SHP77 (cell line): ENCODE measurements at places on chromosomes 3 and 15.

DNA sequence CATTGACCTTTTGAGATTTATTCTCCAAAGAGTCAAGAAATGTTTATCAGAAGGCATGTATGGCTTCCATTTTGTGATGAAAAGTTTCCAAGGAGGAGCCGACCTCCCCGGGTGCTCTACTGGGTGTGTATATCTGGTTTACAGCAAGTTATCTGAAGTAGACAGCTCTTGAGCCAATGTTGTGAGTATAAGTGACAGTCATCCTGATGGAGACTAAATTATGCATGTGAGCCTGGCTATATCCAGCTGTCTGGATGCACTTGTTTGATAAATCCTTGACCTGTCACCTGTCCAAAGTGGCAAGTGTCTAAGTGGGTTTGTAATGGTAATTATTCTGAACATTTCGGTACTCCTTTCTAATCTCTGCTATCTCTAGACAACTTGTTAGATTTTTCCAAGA lies 142.2 kb downstream of the NR2F2 start:
- no peak for DNase-seq

DNA sequence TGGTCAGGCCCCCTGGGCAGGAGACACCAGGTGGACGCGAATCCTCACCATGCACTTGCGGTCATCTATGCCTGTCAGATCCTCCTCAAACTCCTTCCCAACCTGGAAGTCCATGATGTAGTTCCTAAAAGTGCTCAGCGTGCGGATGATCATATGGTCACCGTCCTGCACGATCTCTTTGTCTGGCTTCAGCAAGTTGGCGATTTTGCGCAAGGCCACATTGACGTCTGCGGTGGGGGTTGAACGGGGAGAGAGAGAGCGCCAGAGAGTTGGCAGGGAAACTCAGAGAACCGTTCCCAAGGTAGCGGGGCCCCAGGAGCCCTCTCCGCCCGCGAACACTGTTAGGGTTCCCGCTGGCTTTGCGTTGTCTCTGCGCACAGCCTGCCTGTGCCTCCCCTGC lies 809 bp downstream of the RBP1 start:
- no peak for DNase-seq

DNA sequence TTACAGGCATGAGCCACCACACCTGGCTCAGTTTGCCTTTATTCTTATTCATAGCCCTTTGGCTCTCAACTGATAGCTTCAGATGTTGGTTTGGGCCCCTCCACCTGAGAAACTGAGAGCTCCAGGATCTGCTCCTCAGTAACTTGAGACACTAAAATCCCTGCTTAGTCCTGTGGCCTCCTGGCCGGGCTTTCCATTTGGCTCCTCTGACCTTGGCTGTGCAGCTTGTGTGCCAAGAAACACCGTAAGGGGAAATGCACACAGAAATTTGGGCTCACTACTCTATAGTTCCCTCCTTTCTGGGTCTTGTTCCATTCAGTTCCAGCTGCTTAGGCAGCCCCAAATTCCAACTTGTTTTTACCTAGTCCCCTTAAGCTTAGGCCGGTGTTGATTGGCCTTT lies 24.9 kb downstream of the NIPA2 start:
- no peak for DNase-seq

DNA sequence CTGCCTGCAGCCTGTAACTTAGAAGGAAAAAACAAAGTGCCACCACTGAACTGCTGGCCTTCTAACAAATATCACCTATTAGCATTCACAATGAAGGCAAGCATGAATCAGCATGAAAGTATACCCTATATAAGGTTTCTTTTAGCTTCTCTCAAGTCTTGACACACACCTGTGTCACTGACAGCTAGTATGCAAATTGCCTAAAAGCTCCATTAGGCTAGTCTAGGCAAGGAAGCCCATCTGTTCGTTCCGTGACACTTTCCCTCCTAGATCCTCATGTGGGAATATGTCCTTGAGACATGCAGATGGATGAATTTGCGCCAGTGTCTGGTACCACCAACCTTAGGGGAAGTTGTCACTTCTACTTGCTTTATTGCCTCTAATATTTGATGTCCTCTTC lies 129.3 kb downstream of the RBMS3 start:
- DNase-seq = no peak

GRCh38 chr3:119779731-119780383 lies 2.0 kb upstream of the NR1I2 start:
- no peak for DNase-seq

- DNase-seq = peak; percentile 32
These were observed 89.8 kb downstream of the LRRC3B start for GRCh38 chr3:26712211-26713026.

GRCh38 chr3:149958171-149958796 lies 12.4 kb downstream of the PFN2 start:
- no peak for DNase-seq

DNA sequence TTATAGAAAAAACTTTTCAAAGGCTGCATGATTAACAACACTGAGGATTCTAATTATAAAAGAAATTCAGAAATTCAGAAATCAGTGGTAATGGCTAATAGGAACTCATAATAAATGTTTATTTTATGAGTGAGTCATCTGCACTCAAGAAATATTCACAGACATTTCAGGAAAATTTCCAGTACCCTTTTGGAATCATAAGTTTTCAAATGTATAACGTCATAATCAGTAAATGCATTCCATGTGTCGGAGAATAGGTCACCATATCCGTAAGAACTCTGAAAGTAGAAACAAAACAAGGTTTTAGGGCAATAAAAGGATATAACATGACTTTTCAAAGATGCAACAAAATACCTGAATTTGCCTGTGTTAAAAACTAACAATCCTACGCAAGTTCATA lies 24.7 kb downstream of the EOGT start:
- DNase-seq = no peak

GRCh38 chr15:33226559-33227181 lies 32.2 kb upstream of the FMN1 start:
- peak; percentile 20 for DNase-seq

DNA sequence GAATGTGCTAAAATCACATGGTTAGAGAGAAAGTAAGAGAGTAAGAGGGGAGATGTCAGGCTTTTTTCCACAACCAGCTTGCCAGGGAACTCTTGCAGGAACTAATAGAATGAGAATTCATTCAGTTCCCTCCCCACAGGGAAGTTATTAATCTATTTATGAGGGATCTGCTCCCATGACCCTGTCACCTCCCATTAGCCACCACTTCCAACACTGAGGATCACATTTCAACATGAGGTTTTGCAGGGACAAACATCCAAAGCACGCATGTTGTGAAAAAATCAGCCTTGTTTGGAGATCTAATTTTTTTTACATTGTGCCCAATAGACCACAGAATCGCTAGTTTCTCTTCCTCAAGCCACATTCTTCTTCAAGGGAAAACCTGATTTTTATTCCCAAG lies 904.0 kb downstream of the TBL1XR1 start:
- no peak for DNase-seq

DNA sequence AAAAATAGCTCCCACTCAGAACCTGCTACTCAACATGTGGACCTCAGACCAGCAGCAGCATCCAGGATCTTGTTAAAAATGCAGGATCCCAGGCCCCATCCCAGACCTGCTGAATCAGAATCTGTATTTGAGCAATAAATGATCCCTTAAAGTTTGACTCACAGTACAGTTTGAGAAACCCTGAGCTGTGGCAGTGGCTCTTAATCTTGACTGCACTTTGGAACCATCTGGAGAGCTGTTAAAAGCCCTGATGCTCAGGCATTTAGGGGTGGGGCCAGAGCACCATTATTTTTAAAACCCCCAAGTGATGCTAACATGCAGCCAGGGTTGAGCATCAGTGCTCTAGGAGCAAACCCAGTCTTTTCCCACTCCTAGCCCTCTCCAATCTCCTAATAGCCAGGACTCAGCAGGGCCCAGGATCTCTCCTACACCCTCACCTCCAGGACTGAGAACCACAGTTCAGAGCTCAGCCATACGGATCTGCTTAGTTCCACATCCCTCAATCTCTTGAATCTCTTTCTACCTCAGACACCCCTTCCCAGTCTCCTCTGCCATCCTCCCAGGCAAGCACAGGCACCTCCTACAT lies 10.2 kb downstream of the RFTN1 start:
- no peak for DNase-seq

- no peak for DNase-seq
These were observed 801.6 kb downstream of the CADM2 start for GRCh38 chr3:85760342-85760741.

GRCh38 chr3:117786349-117786748 lies 1076.8 kb downstream of the TUSC7 start:
- no peak for DNase-seq

DNA sequence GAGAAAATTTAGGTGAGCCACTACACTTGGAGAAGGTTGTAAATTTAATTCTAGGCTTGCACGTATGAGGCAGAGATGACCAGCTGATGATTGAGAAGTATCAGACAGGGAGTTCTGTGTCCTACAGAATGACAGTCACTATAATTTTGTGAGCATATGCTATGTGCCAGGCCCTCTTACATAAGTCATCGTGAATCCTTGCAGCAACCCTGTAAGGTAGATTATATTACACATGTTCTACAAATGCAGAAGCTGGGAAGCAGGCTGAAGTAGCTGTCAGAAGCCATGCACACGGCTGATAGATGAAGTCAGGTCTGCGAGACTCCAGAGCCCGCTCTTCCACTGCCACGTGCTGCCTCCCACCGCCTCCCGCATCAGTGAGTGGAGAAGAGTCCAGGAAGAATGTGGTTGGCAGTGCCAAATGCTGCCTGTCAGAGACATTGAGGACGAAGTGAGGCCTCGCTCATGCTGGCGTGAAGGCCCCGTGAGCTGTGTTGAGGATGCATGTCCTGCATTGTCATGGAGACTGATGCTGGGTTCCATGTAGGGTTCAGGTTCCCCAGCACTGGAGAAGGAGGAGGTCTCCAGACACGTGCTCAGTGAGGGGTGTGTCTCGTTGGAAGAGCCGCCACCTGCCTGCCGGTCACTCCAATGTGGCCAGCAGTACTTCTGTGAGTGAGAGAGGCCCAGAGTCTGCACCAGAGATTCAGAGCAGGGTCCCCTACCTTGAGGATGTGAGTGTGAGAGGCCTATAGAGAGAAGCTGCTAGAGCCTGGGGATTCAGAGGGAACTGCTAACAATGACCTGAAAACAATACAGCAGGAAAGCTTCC lies 123.3 kb upstream of the PLXNA1 start:
- peak; percentile 26 for DNase-seq

DNA sequence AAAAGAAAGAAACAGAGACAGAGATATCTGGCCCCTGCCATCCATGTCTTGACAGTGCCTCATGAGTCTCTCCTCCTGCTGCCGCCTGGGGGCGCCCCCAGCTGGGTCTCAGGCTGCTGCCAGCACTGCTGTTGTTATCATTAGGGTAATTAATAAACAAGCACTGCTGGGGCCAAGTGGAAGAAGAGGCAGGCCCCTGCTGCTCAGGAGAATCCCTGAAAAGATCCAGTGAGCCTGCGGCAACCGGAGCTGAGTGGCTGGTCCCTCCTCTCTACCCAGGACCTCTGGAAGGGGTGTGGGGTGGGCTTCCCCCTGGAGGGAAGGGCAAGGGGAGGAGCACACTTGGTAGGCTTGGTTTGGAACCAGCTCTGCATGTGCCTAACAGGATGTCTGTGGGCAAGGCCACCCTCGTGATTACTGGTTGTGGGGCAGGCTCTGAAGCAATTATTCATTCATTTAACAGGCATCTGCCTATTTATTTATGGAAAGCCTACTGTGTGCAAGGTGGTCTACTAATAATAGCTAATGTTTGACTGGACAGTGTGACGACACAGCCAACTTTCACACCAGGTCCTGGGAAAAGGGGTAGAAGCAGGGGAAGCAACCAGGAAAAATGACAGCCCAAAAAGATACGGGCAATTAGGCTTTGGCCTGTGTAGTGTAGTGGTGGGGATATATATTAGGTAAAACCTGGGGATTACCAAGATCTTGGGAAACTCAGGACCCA lies 1.2 kb upstream of the TYRO3 start:
- DNase-seq = peak; percentile 66

DNA sequence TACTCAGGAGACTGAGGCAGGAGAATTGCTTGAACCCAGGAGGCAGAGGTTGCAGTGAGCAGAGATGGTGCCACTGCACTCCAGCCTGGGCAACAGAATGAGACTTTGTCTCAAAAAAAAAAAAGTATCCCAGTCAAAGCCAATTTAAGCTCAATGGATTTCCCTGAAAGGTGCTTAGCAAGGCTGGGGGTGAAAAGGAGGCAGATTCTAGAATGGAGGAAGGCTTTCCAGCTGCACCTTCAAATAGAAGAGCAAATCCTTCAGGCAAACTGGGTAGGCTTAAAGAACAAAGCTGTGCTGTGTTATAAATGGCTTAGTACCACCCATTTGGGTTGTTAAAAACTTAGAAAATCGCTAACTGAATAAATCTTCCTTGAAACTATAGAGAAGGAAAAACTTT lies 3.0 kb upstream of the IFT57 start:
- DNase-seq = no peak

DNA sequence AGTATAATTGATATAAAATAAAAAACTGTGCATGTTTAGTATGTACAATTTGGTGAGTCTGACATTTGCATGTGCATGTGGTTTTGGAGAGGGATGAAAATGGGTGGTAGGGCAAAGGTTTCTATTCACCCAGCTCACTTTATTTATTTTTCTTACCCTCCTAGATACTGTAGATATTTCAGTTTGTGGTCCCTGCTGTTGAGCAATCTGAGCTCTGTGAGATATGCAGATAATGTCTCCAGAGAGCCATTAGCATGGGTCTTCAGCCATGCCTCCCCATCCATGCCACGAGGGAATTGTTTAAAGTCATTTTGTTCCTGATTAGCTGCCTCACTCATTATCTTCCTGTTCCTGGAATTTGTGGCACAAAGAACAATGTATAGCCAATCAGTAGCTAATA lies 44.4 kb upstream of the B3GALNT1 start:
- DNase-seq = no peak

GRCh38 chr15:88878720-88879184 lies 16.6 kb downstream of the HAPLN3 start:
- DNase-seq = peak; percentile 82

GRCh38 chr15:38547255-38547997 lies 17.2 kb downstream of the RASGRP1 start:
- DNase-seq = no peak

DNA sequence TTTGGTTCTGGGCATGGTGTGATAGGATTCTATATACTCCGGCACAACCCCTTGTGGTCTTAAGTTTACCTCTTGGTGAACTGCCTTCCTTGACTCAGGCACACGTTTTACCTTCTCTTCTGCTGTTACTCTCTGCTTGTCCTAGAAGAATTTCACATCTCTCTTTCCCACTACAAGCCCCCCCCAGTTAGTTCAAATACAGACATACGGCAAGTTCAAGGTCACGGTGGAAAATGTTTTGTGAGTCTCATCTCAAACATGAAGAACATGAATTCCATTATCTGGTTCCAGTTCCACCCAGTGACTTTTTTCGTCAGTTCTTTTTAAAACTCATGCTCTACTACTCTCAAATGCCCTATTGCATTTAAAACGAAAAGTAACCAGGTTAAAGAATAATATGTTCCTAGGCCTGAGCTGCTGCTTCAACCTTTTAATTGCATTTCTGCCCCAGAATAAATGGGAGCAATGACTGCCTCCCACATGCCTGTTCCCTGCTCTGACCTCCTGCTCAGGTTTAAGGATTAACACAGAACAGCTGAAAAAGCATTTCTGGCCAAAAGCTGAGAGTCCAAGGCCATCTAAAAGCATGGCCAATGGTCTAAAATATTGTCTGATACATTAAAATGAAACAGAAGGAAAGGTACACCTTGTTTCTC lies 132.8 kb downstream of the OSBPL10 start:
- DNase-seq = no peak
